Activated CD8-positive, alpha-beta T cell treated with anti-CD3 and anti-CD28 coated beads for 36 hours (primary cell): ENCODE measurements at places on chromosomes 7 and 10. TPM values are rescaled to one million over a fixed set of nuclear protein-coding genes. Genes with fewer than 3 reads are reported as not detected.

- H3K27ac ChIP-seq, result no peak overlapping the region
- H3K36me3 ChIP-seq, result peaks cover 8% of the 10 kb centered on the region
- DNase-seq, result no peak
- no peak overlapping the region for H3K4me3 ChIP-seq
- peaks cover 10% of the 10 kb centered on the region for H3K4me1 ChIP-seq
- no peaks in the 10 kb centered on the region for H3K27me3 ChIP-seq
These were observed 6.4 kb upstream of the ZNF398 start for GRCh38 chr7:149140831-149141230.

GRCh38 chr7:3688842-3689241 lies 387.8 kb downstream of the SDK1 start:
- no peaks in the 10 kb centered on the region for H3K4me1 ChIP-seq
- no peak for DNase-seq
- H3K27ac ChIP-seq, result no peak overlapping the region
- no peaks in the 10 kb centered on the region for H3K27me3 ChIP-seq
- H3K4me3 ChIP-seq, result no peak overlapping the region

Gene SPDYE9
- total RNA-seq, result not detected

Gene ZPBP
- total RNA-seq, result not detected

Gene LIPJ
- not detected for total RNA-seq
